Activated CD4-positive, alpha-beta T cell treated with anti-CD3 and anti-CD28 coated beads, Interleukin-2, amount 50 U/mL, for 48 hours (primary cell): ENCODE measurements at places on chromosomes 1 and 21.

DNA sequence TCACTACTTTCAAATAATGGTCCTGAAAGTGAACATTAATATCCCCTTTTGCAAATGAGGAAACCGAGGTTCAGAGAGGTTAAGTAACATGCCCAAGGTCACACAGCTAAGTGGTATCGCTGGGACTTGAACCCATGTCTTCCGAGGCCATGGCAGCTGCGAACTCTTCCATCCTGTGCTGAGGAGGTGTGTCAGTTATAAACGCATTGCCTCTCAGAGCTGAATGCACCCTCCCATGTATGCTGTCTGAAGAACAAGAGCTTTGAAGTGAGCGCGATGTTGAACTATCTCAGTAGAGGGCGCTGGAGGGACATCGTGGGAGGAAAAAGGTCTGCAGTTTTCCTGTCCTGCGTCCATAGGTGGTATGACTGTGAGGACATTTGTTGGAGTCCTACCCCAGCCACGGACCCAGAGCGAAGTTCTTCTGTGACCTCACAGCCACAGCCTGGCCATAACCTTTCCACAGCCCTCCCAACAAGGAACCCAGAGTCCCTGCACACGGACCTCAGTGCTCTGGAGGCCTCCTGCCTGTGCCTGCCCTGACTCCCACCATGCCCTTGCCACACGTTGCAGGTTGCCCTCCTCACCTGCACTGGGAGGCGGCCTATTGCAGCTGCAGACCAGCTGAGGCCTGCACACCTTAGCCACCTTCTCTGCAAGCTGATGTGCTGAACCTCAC is 7.5 kb downstream of the MYOC start:
- peak; percentile 81 for DNase-seq

- no peak for DNase-seq
Observed at GRCh38 chr21:33688353-33688752, 46.1 kb downstream of the ITSN1 start.

DNA sequence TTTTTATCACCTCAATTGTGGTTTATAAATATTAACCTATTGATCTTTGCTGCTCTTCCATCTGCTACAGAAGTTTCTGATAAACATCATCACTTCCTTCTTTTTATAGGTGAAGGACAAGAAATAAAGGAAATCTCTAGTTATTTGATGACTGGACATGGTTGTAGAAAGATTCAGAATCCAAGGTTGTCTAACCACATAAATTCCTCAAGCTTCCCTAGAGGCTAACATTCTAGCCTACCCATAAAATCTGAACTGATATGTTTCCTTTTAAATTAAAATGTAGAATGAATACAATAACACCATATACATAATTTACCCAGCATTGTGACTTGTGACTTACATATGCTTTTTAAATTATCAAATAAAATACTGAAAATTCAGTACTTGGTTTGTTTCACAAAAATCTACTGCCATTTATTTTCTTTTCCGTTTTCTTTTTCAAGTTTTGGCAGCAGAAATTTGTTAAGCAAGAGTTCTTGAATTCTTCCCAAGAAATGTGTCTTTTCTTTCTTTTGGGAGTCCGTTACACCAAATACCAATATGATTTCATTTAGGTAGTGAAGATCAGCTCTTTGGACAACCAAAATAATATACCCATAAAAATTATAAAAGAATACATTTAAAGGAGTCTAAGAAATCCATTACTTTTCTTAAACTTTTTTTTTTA is 513.2 kb upstream of the ADGRL2 start:
- DNase-seq, result no peak

DNA sequence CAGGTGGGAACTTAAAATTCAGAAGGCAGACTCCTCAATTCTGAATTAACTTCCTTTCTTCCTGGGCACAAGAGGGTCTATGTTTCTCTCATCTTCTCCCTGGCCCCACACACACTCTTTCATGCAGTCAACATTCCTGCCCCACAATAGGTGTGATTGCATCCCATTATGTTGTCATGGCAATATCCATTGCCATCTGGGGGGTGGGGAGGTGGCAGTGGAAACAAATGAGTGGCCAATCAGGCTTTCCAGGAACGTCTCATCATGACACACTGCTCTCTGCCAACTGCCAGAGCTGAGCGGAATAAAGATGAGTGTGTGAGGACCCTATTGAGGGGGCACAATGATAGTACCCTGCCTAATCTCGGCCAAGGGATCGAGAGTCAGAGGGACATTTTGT is 80.4 kb downstream of the KCND3 start:
- DNase-seq, result no peak

- no peak for DNase-seq
Observed at GRCh38 chr1:226772446-226773139, 33.5 kb upstream of the ITPKB start.

GRCh38 chr1:66313429-66313828 is 220.5 kb upstream of the SGIP1 start:
- no peak for DNase-seq

GRCh38 chr1:192552760-192553191 is 22.8 kb upstream of the RGS1 start:
- no peak for DNase-seq

- peak; percentile 11 for DNase-seq
Observed at GRCh38 chr1:116167625-116168276, 56.6 kb downstream of the MAB21L3 start.

DNA sequence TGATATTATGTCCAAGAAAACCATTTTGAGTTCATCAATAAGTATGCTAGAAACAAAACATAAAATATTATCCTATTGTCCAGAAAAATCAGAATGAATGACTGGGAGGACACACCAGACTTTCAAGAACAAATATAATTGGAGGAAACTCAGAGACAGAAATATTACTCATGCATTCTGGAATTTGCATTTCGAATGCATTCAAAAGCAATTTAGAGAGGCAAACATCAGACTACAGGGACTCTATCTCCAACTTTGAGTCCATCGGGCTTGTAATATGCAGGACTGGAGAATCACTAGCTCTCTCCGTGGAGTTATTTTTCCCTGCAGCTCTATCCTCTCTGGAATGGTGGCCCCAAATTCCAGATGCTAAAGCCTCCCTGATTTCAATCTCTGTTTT is 161.8 kb downstream of the CDC42BPA start:
- DNase-seq, result no peak

GRCh38 chr1:214857716-214858115 is 224.8 kb upstream of the KCNK2 start:
- no peak for DNase-seq

- DNase-seq, result no peak
Observed at GRCh38 chr1:44660176-44660575, 14.1 kb downstream of the TMEM53 start.

DNA sequence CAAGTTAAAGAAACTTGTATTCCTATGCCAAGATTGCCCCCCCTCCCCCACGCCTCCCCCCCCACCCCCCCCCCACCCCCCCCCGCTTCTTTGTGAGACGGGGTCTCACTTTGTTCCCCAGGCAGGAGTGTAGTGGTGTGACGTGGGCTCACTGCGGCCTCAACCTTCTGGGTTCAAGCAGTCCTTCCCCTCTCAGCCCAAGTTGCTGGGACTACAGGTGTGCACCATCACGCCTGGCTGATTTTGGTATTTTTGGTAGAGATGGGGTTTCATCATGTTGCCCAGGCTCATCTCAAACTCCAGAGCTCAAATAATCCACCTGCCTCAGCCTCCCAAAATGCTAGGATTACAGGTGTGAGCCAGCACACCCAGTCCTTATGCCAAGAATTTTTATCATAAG is 136.6 kb downstream of the POU2F1 start:
- DNase-seq, result no peak

DNA sequence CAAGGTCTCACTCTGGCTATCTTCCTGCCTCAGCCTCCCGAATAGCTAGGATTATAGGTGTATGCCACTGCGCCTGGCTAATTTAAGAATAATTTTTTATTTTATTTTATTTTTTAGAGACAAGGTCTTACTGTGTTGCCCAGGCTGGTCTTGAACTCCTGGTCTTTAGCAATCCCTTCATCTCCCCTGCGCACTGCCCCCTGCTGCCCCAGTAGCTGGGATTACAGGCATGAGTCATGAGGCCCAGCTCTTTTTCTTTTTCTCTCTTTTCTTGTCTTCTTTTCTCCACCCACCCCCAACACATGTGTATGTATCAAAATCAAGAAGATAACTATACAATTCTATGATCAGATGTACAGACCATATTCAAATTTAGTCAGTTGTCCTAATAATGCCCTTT is 87.2 kb downstream of the PEX14 start:
- peak; percentile 5 for DNase-seq

DNA sequence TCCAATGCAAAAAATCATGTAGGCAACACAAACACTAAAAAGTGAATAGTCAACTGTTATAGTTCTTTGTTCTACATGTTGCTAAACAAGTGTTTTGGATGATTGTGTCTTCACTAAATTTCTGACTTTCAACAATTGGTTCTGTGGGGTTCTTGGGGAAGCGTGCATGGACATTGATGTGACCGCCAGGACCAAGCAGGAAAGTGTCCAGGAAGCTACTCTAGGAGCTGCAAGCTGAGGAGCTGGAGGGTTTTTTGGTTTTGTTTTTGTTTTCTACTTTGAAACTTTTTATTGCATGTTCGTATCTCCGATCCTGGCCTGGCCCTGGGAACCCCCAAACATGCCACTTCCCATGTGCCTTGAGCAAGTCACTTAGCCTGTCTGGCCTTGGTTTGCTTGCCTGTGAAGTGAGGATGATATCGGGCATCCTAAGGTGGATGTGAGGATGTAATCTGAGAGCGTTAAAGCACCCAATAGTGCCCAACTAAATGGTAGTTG is 8.0 kb downstream of the TMPRSS3 start:
- no peak for DNase-seq

GRCh38 chr1:173409613-173410012 is 67.5 kb upstream of the PRDX6 start:
- peak; percentile 10 for DNase-seq

DNA sequence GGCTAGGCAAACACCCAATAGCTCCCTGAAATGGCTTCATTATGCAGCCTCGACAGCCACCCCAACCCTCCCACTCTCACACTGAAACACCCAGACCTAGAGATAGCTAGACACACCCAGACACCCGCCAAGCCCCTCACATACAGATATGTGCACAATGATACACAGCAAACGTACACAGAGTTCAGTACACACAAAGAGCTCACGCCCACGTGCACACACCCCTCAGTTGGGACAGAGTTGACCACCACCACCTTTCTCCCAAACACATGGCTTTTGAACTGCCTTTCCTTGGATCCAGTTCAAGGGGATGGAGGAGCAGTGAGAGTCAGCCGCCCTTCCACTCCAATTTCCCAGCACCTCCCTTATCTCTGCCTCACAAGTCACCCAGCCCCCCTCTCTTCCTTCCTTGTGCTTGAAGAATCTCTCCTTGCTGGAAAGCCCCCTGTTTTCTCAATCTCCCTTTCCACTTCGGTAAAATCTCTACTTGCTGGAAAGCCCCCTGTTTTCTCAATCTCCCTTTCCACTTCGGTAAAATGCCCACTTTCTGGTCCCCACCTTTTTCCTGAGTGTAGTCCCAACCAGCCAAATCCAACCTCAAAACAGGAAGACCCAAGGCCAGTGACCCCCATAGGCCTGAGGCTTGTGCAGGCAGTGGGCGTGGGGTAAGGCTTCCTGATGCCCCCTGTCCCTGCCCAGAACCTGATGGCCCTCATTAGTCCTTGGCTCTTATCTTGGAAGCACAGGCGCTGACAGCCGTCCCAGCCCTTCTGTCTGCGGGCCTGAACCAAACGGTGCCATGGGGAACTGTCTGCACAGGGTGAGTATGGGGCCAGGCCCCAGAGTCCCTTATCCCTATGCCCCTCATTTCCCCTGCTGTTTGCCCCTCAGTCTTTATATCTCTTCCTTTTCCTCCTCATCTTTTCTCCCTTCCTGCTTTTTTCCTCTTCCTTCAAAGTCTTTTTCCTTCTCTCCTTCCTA is at the start of gene ACKR1:
Gene ACKR1 (plus strand): TSS at position 715 of the 981 bp plus-strand sequence. CDS start 85 bp downstream, at position 800.
- no peak for DNase-seq

GRCh38 chr1:210440081-210440480 is 111.4 kb downstream of the HHAT start:
- no peak for DNase-seq

DNA sequence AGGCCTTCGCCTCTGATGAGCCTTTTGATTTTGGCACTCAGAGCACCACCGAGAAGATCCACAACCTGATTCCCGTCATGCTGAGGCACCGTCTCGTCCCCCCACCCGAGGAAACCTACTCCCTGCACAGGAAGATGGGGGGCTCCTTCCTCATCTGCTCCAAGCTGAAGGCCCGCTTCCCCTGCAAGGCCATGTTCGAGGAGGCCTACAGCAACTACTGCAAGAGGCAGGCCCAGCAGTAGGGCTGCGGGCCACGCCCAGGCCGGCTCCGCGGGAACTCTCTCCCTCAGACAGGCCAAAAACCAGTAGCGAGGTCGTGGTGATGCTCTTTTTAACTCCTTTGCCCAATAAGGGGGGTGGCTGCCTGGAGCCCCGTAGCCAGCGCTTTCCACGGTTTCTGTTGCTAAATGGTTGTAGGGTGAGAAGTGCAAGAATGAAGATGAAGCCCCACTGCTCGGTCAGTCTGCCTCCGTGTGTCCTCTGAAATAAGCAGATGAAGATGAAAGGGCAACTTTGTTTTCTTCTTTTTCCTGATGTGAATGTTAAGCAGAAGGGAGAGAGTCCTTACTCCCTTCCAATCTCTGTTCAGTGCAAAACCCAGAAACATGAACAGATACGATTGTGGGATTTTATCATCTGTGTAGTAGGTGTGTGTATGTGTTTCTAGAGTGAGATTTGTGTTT is 46.5 kb downstream of the COQ8A start:
- no peak for DNase-seq
